ENCODE measurements at places on chromosomes 2 and 18. TPM values are rescaled to one million over a fixed set of nuclear protein-coding genes. Genes with fewer than 3 reads are reported as not detected.

STAT1 gene
- polyA plus RNA-seq, result 32.4 TPM

APOB gene
- polyA plus RNA-seq, result 1.4 TPM

LRATD1 gene
- polyA plus RNA-seq, result 9.2 TPM

DNER gene
- polyA plus RNA-seq, result 4.7 TPM

IL1A gene
- not detected for polyA plus RNA-seq

RBM44 gene
- 1.2 TPM for polyA plus RNA-seq

CXCR2 gene
- polyA plus RNA-seq, result 0.30 TPM

VWA3B gene
- polyA plus RNA-seq, result 0.74 TPM

PDCD1 gene
- polyA plus RNA-seq, result 0.08 TPM

NAT8 gene
- not detected for polyA plus RNA-seq

TMEM169 gene
- 4.2 TPM for polyA plus RNA-seq

ACTG2 gene
- polyA plus RNA-seq, result 4.2 TPM

ADGRF3 gene
- polyA plus RNA-seq, result 0.39 TPM

FEV gene
- 0.23 TPM for polyA plus RNA-seq

CLK1 gene
- polyA plus RNA-seq, result 145 TPM

SLC23A3 gene
- polyA plus RNA-seq, result 2.3 TPM

TUBB8B gene
- 0.27 TPM for polyA plus RNA-seq

UBE2F gene
- 40.3 TPM for polyA plus RNA-seq

UCN gene
- polyA plus RNA-seq, result 1.1 TPM

RGPD4 gene
- 0.09 TPM for polyA plus RNA-seq

UGT1A5 gene
- polyA plus RNA-seq, result not detected

DUSP2 gene
- polyA plus RNA-seq, result 2.6 TPM

TEKT4 gene
- polyA plus RNA-seq, result not detected

FAM237A gene
- not detected for polyA plus RNA-seq

HOXD13 gene
- not detected for polyA plus RNA-seq

PLEK gene
- polyA plus RNA-seq, result 6.8 TPM

SH3RF3 gene
- polyA plus RNA-seq, result 4.4 TPM

SCLY gene
- 9.9 TPM for polyA plus RNA-seq

CYP26B1 gene
- polyA plus RNA-seq, result 11.8 TPM

REG1A gene
- not detected for polyA plus RNA-seq

SLC5A7 gene
- 0.09 TPM for polyA plus RNA-seq

ICOS gene
- polyA plus RNA-seq, result not detected

LOXHD1 gene
- polyA plus RNA-seq, result 2.2 TPM

ALPP gene
- polyA plus RNA-seq, result not detected

CTAGE1 gene
- not detected for polyA plus RNA-seq

AFTPH gene
- 20.7 TPM for polyA plus RNA-seq

GPR155 gene
- polyA plus RNA-seq, result 6.1 TPM

MRPS9 gene
- 31.2 TPM for polyA plus RNA-seq

MRPL19 gene
- 35.8 TPM for polyA plus RNA-seq

CDH7 gene
- 5.4 TPM for polyA plus RNA-seq

DUSP19 gene
- 2.2 TPM for polyA plus RNA-seq

ACVR1C gene
- polyA plus RNA-seq, result 0.17 TPM

MATN3 gene
- 1.2 TPM for polyA plus RNA-seq

ATP6V1B1 gene
- polyA plus RNA-seq, result 1.4 TPM

INHA gene
- polyA plus RNA-seq, result 0.78 TPM

BIRC6 gene
- 42.9 TPM for polyA plus RNA-seq

PLGLB1 gene
- 8.4 TPM for polyA plus RNA-seq

RTP5 gene
- 0.05 TPM for polyA plus RNA-seq

ASXL3 gene
- polyA plus RNA-seq, result 5.4 TPM

GREB1L gene
- polyA plus RNA-seq, result 11.7 TPM

SCYGR8 gene
- polyA plus RNA-seq, result not detected

TTC32 gene
- polyA plus RNA-seq, result 21.1 TPM

KANSL3 gene
- 34.7 TPM for polyA plus RNA-seq

FSHR gene
- polyA plus RNA-seq, result 0.41 TPM

GALNT3 gene
- polyA plus RNA-seq, result 0.92 TPM

RIT2 gene
- not detected for polyA plus RNA-seq

TSGA10 gene
- polyA plus RNA-seq, result 1.9 TPM

CYP1B1 gene
- polyA plus RNA-seq, result 3.1 TPM

GTF2A1L gene
- not detected for polyA plus RNA-seq

IL1RN gene
- 0.55 TPM for polyA plus RNA-seq

All from muscle of back (tissue), 13 donors.